Progenitor cell of endocrine pancreas (in vitro differentiated cells): ENCODE measurements at places on chromosomes 3 and 15. TPM values are rescaled to one million over a fixed set of nuclear protein-coding genes. Genes with fewer than 3 reads are reported as not detected.

GRCh38 chr3:175836617-175837016 lies 977.5 kb downstream of the NAALADL2 start:
- no peak for DNase-seq

DNA sequence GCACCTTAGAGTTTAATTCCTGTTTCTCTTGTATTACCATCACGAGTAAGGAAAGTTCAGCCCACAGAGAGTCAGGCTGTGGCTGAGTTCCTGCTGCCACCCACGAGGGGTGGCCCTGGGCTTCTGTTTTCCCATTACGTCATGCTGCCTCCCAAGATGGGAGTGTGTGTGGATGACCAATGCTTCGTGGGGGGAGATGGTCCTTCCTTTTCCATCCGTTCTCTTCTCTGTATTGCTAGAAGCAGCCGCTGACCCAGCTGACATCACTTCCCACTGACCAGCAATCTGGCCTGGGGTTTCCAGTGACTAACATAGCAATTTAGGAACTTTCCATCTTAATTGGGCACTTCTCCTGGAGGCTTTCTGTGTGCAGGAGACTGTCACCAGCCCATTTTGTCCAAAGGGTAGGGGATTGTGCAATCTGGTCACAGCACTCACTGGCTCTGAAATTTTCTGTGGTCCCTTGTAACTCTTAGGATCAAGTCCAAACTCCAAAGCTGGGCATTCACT lies 9.3 kb downstream of the IRAK2 start:
- DNase-seq = no peak

The KPNA4 gene
- 56.5 and 59.1 TPM in 2 replicates for total RNA-seq

The ANKUB1 gene
- not detected in 2 replicates for total RNA-seq

The MYZAP gene
- total RNA-seq = 11.5 and 11.9 TPM in 2 replicates
